Smooth muscle cell of trachea (primary cell): ENCODE measurements at places on chromosomes 6 and 20. TPM values are rescaled to one million over a fixed set of nuclear protein-coding genes. Genes with fewer than 3 reads are reported as not detected.

HLA-DPA1 gene
- total RNA-seq = 1.7 and 2.8 TPM in 2 replicates

NRSN1 gene
- not detected in 2 replicates for total RNA-seq

KHDC1L gene
- total RNA-seq = not detected in 2 replicates

PROKR2 gene
- not detected in 2 replicates for total RNA-seq

CAPN11 gene
- 0.15 and 0.33 TPM in 2 replicates for total RNA-seq

FAM83C gene
- not detected in 2 replicates for total RNA-seq

PTK7 gene
- total RNA-seq = 71.3 and 213 TPM in 2 replicates

SIRPG gene
- total RNA-seq = not detected in 2 replicates

HLA-DRB5 gene
- 0.15 TPM in 1 of 2 replicates, not detected in the other for total RNA-seq

UBE2V1 gene
- 56.4 and 69.0 TPM in 2 replicates for total RNA-seq

PLN gene
- total RNA-seq = under 0.01 TPM in 1 of 2 replicates, not detected in the other
